T-helper 22 cell (primary cell): ENCODE measurements at places on chromosomes 7 and 10.
A peak's percentile ranks its signal among the peaks of the same experiment; 100 is the strongest.

GRCh38 chr10:117342641-117343040 lies 32.6 kb downstream of the PDZD8 start:
- no peak for DNase-seq

- no peak for DNase-seq
Observed at GRCh38 chr10:97708167-97708566, 5.4 kb upstream of the MARVELD1 start.

DNA sequence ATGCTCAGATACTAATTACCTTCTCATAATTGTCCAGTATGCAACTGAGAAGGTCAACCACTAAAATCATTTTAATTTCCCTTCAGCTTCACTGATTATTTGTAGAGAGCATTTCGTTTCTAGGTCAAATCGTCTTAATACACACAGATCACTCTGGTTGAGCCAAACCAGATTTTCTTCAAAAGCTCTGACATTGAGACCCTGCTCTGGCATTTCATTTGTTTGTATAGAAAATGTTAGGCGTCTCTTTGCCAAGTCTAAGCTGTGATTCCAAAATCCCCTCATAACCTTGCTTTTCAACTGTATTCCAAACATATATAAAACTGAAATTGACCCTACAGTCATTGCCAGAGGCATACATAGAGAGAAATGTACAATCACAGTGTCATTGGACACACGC lies 520.0 kb downstream of the CNTNAP2 start:
- no peak for DNase-seq

DNA sequence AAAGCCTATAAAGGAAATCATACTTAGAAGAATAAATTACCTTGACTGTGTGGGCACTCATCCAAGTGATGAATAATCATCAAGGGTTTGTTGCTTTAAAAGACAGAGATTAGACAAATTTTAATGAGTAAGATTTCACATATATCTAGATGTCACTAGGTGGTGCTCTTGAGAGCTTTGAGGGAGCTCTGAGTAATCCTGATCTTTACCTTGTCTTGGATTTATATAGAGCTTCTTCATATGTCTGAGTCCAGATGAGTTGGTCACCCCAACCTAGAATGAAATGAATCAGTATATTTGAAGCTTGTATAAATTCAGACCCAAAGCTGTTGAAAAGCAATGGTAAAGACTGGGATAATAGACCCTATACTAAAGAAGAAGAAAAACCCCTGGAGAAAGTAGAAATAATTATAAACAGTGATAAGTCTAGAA lies 3.7 kb downstream of the AGR2 start:
- no peak for DNase-seq

GRCh38 chr7:33050535-33051318 lies 11.8 kb downstream of the NT5C3A start:
- DNase-seq, result no peak

DNA sequence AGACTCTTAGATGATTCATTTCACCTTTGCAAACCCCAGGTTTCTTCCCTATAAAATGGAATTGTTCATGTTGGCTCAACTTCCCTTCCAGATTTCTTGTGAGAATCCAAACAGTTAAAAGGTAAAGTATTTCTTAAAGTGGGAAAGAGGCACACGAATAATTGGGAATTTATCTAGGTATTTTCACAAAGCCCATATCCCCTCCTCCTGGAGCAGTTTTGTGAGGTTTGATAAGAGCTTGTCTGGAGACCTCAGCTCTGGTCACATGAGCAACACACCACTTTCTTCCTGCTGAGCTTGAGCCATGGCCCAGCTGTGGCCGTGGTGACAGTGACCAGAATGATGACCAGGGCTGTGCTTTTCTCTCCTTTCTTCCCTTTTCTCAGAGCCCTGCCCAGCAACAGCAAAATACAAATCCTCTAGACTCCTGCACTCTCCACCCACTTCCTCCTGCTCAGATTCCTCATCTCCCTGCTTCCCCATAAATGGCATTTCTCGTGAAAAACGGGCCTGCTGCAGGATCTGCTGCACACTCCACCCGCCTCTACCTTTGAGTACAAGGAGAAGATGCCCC lies 87.7 kb downstream of the PIK3CG start:
- DNase-seq, result no peak

GRCh38 chr10:42866115-42866995 lies 83.8 kb downstream of the BMS1 start:
- no peak for DNase-seq

GRCh38 chr10:126186766-126187165 lies 201.5 kb downstream of the ADAM12 start:
- DNase-seq, result no peak

- DNase-seq, result no peak
Observed at GRCh38 chr7:16078076-16078952, 343.0 kb downstream of the CRPPA start.

GRCh38 chr10:112738606-112739591 lies 211.1 kb upstream of the TCF7L2 start:
- DNase-seq, result no peak

DNA sequence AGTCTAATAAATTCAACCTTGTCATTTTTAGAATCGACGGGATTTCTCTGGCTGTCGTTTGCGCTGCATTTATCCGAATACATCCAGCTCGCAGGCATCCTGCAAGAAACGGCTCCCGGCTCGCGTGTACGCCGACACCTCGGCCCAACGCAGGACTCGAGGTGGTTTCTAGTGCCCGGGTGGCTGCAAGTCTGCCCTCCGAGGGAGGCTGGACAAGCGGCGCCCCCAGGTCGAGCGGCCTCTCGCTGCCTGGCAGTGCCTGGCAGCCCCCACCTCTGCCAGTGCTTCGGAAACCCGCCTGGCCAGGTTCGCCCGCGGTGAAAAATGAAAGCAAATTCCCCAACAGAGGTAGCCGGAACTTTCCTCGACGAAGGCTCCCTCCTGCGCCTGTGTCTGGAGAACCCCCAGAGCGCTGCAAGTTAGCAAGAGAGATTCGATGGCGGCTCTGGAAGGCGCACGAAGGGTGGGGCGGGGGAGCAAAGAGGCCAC lies 5.7 kb upstream of the ZNF503 start:
- DNase-seq, result no peak

DNA sequence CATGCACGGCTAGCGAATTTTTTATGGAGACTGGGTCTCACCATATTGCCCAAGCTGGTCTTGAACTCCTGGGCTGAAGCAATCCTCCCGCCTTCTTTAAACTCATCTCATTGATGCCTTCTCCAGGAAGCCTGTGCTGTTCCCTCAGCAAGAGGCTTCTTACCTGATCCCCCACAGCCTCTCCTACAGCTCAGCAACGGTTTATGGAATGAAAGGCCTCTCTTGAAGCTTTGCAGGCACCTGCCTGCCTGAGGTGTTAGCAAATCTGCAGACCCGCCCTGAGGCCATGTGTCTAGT lies 468 bp upstream of the TRIM56 start:
- no peak for DNase-seq

DNA sequence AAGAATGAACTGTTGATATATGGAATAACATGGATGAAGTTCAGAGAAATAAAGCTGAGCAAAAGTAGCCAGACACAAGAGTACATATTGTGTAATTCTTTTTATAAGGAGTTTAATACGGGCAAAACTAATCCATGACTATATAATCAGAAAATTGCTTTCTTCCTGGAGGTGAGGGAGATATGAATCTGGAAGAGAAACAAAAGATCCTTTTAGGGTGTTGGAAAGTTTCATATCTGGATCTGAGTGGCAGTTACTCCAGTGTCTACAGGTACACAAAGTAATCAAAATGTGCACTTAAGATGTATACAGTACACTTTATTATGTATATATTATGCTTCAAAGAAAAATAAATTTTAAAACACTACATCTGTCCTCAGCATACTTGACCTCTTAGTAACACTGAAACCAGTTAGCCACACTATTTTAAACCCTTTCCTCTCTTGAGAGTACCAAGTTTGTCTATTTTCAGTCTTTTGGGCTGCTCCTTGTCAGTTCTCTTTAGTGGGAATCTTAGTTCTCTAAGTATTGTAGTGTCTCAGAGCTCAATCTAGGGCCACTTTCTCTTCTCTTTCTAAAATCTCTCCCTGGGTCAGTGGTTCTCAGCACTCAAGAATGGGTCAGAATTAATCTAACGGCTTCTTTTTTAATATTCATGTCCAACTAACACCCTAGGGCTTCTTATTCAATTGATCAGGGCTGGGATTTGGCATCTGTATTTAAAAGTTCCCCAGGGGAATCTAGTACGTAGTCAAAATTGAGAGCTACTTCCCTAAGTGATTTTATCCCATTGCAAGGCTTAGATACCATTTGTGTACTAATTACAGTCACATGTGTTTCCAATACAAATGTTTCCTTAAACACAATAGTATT lies 4.3 kb upstream of the LIPF start:
- DNase-seq, result no peak

GRCh38 chr10:114311023-114311422 lies 72.0 kb downstream of the VWA2 start:
- no peak for DNase-seq

DNA sequence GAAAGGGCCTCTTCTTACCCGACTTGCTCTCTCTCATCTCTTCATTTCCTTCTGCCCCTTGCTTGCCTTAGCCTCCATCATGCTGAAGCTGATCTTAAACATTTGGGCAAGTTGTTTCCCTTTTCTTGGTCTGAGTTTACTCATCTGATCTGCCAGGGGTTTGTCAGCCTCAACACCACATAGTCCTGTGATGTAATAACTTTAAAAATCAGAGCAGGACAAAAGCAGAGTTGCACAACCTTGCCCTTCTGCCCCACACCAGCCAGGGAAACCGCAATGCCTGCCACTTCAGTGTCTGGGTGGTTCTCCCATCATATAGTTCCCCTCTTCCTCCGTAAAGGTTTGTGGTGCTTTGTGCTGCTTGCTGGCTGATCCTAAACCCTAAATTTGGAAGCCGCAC lies 9.9 kb upstream of the LIPM start:
- no peak for DNase-seq

DNA sequence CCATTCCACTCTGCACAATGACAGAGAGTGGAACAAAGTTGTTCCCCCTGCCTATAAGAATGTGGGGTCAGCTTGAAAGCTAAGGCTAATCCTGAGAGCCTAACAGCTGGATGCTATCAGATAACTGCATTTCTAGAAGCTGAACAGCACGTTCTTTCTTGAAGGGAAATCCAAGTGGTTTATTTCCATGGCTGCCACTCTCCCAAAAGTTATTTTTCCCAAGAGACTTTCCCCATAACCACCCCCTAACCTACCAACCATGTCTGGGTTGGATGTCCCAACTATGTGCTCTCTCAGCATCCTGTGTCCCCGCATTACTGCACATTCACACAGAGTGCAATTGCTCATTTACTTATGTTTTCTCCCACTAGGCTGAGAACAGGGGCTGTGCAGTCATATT lies 140.7 kb upstream of the ANKRD1 start:
- DNase-seq, result no peak

- no peak for DNase-seq
Observed at GRCh38 chr10:75694269-75694668, 262.8 kb downstream of the LRMDA start.

DNA sequence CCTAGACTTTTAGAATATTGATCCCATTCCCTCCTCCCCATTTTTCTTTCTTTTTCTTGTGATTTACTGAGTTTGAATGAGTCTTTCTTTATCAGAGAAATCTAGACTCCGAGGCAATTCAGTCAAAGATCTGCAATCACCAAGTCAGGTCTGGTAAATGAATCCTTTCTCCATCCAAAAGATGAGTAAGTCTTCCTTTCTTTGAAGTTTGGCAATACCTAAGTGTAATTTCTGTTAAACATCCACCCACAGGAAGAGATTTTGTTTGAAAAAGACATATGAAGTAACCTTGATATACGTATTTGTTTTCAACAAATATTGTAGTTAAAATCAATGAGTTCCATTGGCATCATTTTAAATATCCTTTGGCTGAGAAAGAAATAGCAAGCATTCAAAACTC lies 58.3 kb downstream of the SLC39A12 start:
- DNase-seq, result no peak

DNA sequence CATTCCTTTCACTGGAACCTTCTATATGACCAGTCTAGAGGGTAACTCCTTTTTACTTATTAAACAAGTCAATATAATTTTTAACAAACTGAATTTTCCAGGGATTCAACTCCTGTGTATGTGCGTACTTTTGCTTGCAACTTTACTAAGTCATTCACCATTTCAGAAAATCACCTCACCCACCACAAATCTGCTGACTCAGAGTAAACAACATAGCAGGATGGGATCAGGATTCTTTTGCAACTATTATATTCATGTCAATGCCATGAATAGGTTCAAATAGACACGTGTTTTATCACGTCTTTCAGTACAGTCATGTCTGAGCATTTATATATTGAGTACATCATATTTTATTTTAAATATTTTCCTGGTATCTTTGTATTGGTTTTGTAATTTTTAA lies 14.5 kb downstream of the CTTNBP2 start:
- no peak for DNase-seq

DNA sequence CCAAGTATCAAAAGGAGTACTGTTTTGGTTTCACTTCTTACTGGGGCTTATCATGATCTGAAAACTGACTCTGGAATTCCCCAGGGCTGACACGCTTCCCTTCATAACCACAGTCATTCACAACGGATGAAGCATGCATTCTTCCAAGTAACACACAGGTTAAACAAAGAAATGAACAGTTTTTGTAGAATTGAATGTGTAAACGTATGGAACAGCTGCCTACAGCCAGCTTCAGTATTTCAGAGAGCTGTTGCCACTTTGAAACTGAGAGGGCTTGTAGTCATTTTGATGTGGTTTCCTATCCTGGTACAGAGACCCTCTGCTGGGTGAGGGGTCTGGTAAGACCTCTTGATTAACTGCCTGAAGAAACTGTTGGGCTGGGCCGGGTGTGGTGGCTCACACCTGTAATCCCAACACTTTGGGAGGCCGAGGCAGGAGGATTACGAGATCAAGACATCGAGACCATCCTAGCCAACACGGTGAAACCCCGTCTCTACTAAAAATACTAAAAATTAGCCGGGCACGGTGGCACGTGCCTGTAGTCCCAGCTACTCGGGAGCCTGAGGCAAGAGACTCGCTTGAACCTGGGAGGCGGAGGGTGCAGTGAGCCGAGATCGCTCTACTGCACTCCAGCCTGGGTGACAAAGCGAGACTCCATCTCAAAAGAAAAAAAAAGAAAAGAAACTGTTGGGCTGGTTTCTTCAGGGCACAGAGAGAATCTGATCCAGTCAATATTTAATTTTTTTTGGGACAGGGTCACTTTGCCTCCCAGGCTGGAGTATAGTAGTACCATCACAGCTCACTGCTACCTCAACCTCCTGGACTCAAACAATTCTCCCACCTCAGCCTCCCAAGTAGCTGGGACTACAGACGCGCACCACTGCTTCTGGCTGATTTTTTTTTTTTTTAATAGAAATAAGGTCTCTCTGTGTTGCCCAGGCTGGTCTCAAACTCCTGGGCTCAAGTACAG lies 4.7 kb downstream of the NFE2L3 start:
- peak; percentile 55 for DNase-seq

DNA sequence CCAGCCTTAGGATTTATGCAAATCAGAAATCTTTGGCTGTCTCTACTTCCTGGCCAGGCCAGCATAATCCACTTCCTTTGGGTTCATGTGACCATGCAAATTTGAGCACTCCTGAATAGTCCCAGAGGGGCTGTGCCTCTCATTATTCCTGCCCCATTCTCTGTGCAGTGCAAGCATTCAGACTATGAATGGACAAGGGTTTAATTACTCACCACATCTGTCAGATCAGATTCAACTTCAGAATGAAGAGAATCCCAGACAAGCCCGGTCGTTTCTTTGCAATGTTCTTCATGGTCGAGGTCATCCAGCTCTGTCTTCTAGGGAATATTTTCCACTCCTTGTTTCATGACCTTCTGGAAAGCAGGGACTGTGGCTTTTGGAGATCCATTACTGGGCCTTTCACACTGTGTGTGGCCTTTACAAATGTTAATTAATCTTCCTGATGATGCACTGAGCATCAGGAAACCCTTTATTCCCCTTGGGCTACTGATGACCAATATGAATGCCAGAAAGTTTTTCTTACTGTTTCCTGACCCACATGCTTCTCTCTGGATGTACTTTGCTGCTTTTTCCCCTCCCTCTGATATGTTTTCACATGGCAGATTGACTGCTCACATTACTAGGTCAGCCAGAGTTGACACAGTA lies 217.6 kb upstream of the TCF7L2 start:
- no peak for DNase-seq
